ENCODE measurements at places on chromosomes 1 and 21.

- no peak for DNase-seq
These were observed 148.2 kb upstream of the PALMD start for GRCh38 chr1:99497690-99498089.

GRCh38 chr1:246930830-246931548, 759 bp downstream of the AHCTF1 start:
- peak; percentile 55 for DNase-seq

DNA sequence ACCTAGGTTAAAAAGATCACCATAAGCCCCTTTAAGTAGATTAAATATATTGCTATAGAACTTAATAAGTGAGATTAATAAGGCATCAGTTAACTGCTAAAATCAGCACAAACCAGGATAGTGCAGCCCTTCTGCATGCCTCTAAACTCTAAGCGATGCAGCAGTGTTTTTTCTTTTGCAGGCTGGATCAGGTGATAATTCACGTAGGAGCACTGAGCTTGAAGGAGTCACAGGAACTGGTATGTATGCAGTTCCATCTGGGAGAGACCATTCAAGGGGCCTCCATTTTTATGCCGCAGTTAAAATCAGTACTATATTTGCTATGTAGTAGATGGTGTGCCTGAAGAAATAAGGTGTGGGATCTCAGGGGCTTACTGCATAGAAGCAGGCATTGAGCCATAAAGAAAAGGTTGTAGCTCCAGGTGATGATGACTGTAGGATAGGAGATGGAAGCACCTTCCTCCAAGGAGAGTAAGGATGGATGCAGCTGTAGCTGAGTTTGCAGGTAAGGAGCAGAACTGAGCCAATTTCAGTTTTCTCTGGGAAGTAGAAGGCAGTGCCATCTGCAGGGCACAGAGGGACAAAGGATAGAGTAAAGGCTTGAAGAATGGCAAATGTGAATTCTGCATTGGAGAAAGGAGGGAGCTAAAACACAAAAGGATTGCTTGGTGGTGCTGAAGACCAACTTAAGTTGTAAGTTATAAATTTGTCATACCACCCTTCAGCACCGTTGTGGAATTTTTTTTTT, 22.6 kb downstream of the NPL start:
- DNase-seq = no peak

GRCh38 chr1:234735476-234735875, 125.5 kb upstream of the IRF2BP2 start:
- no peak for DNase-seq

GRCh38 chr1:230706020-230706699, 7.8 kb downstream of the AGT start:
- no peak for DNase-seq

DNA sequence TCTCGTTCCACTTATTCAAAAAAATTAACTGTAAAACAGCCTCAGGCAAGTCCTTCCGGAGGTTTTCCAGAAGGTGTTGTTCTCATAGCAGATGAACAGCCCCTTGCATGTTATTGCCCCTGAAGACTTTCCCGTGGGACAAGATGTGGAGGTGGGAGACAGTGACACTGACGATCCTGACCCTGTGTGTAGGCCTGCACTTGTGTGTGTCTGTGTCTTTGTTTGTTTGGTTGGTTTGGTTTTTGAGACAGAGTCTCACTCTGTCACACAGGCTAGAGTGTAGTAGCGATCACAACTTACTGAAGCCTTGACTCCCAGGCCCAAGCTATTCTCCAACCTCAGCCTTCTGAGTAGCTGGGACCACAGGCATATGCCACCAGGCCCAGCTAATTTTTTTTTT, 12.6 kb downstream of the ETV3L start:
- DNase-seq = no peak

Data from iPS-NIHi11 (cell line).